A549 treated with ZK216348 at 1 μM for 4 hours (cell line): ENCODE measurements at places on chromosomes 7 and 10. TPM values are rescaled to one million over a fixed set of nuclear protein-coding genes. Genes with fewer than 3 reads are reported as not detected.

Gene SNCG
- 11.6 to 19.1 TPM (median 15.3 TPM) in 5 replicates for total RNA-seq

Gene CALN1
- not detected in 5 replicates for total RNA-seq

Gene CLDN4
- total RNA-seq: 2.5 to 7.0 TPM (median 5.0 TPM) in 5 replicates

Gene OR13A1
- total RNA-seq: not detected in 5 replicates

Gene FAM25A
- total RNA-seq: not detected in 5 replicates

Gene CLCN1
- 0.06 to 0.08 TPM in 2 of 5 replicates, not detected in the others for total RNA-seq

Gene EVX1
- 0.14 to 0.19 TPM (median 0.15 TPM) in 3 of 5 replicates, not detected in the others for total RNA-seq

Gene PDE6C
- total RNA-seq: not detected in 5 replicates

Gene CFTR
- 0.08 to 0.09 TPM in 2 of 5 replicates, not detected in the others for total RNA-seq

Gene PLAU
- 101 to 107 TPM (median 105 TPM) in 5 replicates for total RNA-seq

Gene SKIDA1
- 1.1 to 1.6 TPM (median 1.3 TPM) in 5 replicates for total RNA-seq

Gene HHEX
- total RNA-seq: 12.8 to 15.5 TPM (median 14.1 TPM) in 5 replicates

Gene ZPBP
- not detected in 5 replicates for total RNA-seq

Gene ABCA13
- total RNA-seq: 0.05 to 0.07 TPM in 2 of 5 replicates, not detected in the others

Gene ANK3
- 0.28 to 0.87 TPM (median 0.63 TPM) in 5 replicates for total RNA-seq

Gene IDI2
- total RNA-seq: not detected in 5 replicates

Gene ANKRD2
- total RNA-seq: 3.9 to 6.4 TPM (median 5.4 TPM) in 5 replicates

Gene DNAJB12
- 27.9 to 34.9 TPM (median 33.0 TPM) in 5 replicates for total RNA-seq

Gene FEZF1
- total RNA-seq: not detected in 5 replicates

Gene SSBP1
- 253 to 392 TPM (median 278 TPM) in 5 replicates for total RNA-seq

Gene MAGI2
- total RNA-seq: 0.31 to 0.60 TPM (median 0.48 TPM) in 5 replicates

Gene RBM20
- 1.6 to 2.7 TPM (median 2.4 TPM) in 5 replicates for total RNA-seq

Gene PRPS1L1
- not detected in 5 replicates for total RNA-seq
